ENCODE measurements at places on chromosomes 1 and 21.

DNA sequence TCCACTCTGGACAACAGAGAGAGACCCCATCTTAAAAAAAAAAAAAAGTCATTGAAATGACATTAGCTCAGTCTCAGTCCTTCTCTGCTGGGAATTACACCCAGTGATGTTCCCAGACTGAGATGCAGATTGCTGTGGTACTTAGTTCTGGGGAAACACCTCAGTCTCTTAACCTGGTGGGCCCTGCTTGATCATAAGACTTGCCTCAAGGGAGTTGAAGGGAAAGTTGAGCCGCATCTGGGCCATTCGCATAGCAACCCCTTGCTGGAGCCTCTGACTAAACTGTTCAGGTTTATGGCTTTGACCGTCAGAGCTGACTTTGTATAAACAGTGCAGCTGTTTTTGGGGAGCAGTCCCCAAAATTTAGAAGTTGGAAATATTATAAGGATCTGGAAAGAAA is 13.4 kb downstream of the FCRL4 start:
- H3K4me1 ChIP-seq, result peaks cover 2% of the 10 kb centered on the region
- H3K36me3 ChIP-seq, result no peaks in the 10 kb centered on the region
- no peak overlapping the region for H3K4me3 ChIP-seq
- H3K27me3 ChIP-seq, result peaks cover 28% of the 10 kb centered on the region
- H3K27ac ChIP-seq, result no peak overlapping the region
- DNase-seq, result no peak

DNA sequence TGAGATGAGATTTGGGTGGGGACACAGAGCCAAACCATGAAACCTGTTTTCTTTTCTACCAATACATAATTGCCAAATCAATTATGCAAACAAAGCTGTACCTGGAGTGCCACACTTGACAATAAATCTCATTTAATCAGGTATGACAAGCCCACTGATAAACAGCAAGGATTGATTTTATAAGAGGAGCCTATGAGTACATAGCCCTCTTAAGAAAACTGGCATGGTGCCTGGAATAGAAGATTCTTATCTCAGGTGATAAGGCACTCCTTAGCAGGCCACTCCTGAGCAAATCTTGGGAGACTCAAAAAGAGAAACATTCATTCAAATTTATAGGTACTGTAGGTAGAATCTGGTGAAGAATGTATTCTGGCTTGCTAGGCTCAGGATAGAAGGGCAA is 28.6 kb upstream of the PDE4B start:
- H3K27ac ChIP-seq, result no peak overlapping the region
- H3K36me3 ChIP-seq, result no peaks in the 10 kb centered on the region
- peaks cover 12% of the 10 kb centered on the region for H3K27me3 ChIP-seq
- H3K4me1 ChIP-seq, result no peaks in the 10 kb centered on the region
- H3K4me3 ChIP-seq, result no peak overlapping the region

DNA sequence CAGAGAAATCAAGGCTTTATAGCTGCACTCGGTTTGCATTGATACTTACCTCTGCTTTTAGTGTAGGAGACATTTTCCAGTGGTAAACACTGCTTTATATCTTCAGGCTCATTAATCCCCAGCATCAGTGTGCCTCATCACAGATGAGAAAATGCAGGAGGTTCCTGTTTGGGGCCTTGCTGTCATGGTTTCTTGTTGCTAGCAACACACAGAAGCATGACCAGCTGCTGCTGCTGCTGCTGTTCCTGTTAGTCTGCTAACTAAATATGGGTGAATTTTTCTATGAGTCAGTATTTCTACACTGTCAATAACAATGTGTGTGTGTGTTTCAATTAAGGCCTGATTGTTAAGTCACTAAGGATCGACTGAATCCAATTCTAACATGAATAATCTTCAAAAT is 85.8 kb upstream of the RGS1 start:
- H3K4me1 ChIP-seq, result no peaks in the 10 kb centered on the region
- no peaks in the 10 kb centered on the region for H3K27me3 ChIP-seq
- no peak overlapping the region for H3K27ac ChIP-seq
- no peak overlapping the region for H3K4me3 ChIP-seq

- H3K27ac ChIP-seq, result no peak overlapping the region
- no peak overlapping the region for H3K4me3 ChIP-seq
- H3K36me3 ChIP-seq, result no peaks in the 10 kb centered on the region
Observed at GRCh38 chr1:197869490-197870077, 32.8 kb upstream of the C1orf53 start.

- H3K27ac ChIP-seq, result no peak overlapping the region
- H3K27me3 ChIP-seq, result no peaks in the 10 kb centered on the region
- peaks cover 1% of the 10 kb centered on the region for H3K4me1 ChIP-seq
- DNase-seq, result no peak
- no peaks in the 10 kb centered on the region for H3K36me3 ChIP-seq
- no peak overlapping the region for H3K4me3 ChIP-seq
Observed at GRCh38 chr1:108034396-108034795, 69.4 kb upstream of the VAV3 start.

- peaks cover 3% of the 10 kb centered on the region for H3K36me3 ChIP-seq
- H3K4me1 ChIP-seq, result peaks cover 2% of the 10 kb centered on the region
- no peak overlapping the region for H3K27ac ChIP-seq
- no peak for DNase-seq
Observed at GRCh38 chr1:15371610-15372545, 37.8 kb upstream of the EFHD2 start.

GRCh38 chr1:32180186-32181060 is 948 bp downstream of the TXLNA start:
- peaks cover 58% of the 10 kb centered on the region for H3K36me3 ChIP-seq
- peak overlapping the region; percentile 94 for H3K27ac ChIP-seq
- peaks cover 33% of the 10 kb centered on the region for H3K4me1 ChIP-seq
- H3K27me3 ChIP-seq, result no peaks in the 10 kb centered on the region
- DNase-seq, result peak; percentile 15

DNA sequence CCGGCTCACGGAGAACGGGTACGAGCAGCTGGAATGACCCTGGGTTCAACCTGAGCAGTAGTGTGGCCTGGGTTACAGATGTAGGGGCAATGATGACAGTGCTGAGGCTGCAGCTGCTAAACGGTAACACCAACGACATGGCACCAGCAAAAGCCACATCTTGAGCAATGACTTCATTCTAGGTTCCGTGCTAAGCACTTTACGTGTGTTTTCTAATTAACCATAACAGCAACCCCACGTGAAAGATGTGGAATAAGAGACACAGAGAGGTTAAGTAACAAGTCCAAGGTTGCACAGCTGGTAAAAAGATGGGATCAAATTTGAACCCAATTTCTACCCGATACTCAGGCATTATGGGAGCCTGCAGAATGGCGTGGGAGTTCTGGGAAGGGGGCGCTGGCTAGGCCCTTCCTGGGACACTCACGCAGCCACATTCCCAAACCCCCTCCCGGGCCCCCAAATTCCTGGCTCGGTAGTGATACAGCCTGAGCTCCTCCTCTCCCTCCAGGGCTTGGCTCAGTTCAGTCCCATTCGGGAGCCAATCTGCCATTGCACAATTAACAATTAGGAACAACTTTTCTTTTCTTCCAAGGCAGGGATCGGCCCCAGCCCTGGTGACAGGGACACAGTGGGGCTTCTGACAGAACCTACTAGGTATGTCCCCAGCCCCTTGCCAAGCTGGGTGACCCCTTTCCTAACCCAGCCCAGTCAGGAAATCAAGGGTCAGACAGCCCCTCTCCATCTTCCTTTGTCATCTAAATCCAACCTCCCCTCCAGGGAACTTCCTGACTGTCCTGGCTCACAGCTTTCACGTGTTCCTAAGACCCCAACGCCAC is 23.8 kb upstream of the ECE1 start:
- H3K36me3 ChIP-seq, result peaks cover 15% of the 10 kb centered on the region
- no peak for DNase-seq
- H3K4me1 ChIP-seq, result peaks cover 25% of the 10 kb centered on the region
- H3K27me3 ChIP-seq, result no peaks in the 10 kb centered on the region

- H3K36me3 ChIP-seq, result no peaks in the 10 kb centered on the region
- no peaks in the 10 kb centered on the region for H3K4me1 ChIP-seq
- no peak overlapping the region for H3K27ac ChIP-seq
- DNase-seq, result no peak
- no peaks in the 10 kb centered on the region for H3K27me3 ChIP-seq
- no peak overlapping the region for H3K4me3 ChIP-seq
Observed at GRCh38 chr21:23016617-23017016, 2018.4 kb downstream of the NCAM2 start.

GRCh38 chr1:109392788-109393616 is 4.7 kb downstream of the SORT1 start:
- H3K27ac ChIP-seq, result no peak overlapping the region
- peaks cover 64% of the 10 kb centered on the region for H3K27me3 ChIP-seq
- DNase-seq, result no peak
- no peak overlapping the region for H3K4me3 ChIP-seq
- H3K36me3 ChIP-seq, result peaks cover 2% of the 10 kb centered on the region

GRCh38 chr1:168766568-168766967 is 37.6 kb upstream of the DPT start:
- no peak overlapping the region for H3K27ac ChIP-seq
- H3K4me1 ChIP-seq, result no peaks in the 10 kb centered on the region
- no peak overlapping the region for H3K4me3 ChIP-seq

DNA sequence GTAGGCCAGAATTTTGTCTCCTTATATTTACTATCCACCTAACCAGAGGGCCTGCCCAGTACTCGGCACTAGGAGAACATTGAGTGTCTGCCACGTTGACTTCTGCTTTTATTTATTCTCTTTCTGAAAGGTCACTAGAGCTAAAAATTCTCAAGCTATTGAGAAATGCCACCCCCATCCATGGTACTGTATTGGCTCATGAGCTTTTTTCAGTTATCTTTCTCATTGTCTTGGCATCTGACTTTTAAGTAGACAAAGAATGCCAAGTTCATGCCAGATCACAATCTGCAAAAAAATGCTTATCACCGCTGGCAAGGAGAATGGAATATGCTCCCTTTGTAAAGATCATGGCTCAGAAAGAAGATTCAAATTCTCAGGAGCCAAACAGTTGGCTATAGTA is 49.8 kb upstream of the MROH9 start:
- no peak overlapping the region for H3K27ac ChIP-seq
- no peak overlapping the region for H3K4me3 ChIP-seq

DNA sequence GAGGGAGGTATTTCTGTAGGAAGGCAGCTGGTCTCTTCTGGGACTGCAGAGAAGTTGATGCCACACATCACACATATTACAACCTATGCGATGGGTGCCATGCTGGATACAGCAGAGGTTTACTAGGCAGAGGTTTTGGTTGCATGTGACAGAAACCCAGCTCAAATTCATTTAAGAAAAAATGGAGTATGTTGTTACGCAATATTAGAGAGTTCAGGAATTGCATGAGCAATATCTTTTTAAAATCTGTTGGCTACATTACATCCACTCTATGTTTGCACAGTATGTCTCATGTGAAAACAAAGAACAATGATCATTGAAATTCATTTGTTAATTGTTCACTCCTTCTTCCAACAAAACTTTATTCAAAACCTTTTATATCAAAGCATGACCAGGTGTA is 425.2 kb downstream of the RWDD3 start:
- H3K4me3 ChIP-seq, result no peak overlapping the region
- H3K27me3 ChIP-seq, result no peaks in the 10 kb centered on the region
- no peak for DNase-seq

DNA sequence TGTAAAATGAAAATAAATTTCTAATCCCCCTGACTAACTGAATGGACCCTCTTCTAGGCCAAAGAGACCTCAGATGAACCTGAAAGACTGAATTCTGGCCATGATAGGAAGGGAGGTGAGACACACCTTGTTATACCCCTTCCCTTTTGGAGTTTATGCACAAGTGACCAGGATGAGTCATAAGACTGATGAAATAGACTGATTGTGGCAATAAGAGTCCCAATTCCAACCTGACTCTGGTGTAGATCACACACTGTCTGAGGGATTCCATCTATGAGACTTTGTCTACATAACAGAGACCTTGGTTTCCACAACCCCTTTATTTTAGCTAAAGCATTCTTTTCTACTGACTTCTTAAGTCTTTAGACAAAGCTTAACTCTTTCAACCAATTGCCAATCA is 13.5 kb upstream of the OR2G2 start:
- H3K36me3 ChIP-seq, result no peaks in the 10 kb centered on the region
- no peaks in the 10 kb centered on the region for H3K4me1 ChIP-seq
- H3K27me3 ChIP-seq, result peaks cover 37% of the 10 kb centered on the region
- DNase-seq, result no peak

DNA sequence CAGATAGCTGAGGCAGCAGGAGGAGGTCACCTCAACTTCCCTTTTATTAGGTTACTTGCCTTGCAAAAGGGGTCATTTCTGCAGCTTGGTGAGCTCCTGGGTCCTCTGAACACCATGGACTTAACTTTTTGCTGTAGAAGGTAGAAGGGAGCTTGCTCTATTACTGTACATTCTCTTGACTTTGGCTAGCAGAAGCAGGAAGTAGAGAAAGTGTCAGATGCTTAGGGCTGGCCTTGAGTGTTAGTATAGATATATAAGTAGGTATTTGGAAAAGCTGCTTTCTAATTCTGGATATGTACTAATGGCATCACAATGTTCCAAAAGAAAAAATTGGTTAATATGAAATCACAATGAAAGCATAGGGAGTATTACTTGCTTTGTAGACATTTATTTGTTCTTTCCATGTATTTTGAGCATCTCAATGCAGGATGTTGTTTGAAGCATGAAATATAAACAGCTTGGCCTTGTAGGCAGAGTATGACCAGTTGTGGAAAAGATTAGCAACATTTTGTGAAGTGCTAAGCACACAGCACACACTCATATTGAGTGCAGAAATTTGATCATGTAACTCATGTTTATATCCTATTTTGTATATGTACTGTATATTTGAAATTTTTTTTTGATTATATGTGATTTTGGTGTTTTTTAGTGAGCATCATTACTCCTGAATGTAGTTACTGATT is 108.8 kb downstream of the DYRK1A start:
- peaks cover 26% of the 10 kb centered on the region for H3K4me1 ChIP-seq
- H3K27me3 ChIP-seq, result no peaks in the 10 kb centered on the region
- peak overlapping the region; percentile 39 for H3K27ac ChIP-seq
- no peak overlapping the region for H3K4me3 ChIP-seq

DNA sequence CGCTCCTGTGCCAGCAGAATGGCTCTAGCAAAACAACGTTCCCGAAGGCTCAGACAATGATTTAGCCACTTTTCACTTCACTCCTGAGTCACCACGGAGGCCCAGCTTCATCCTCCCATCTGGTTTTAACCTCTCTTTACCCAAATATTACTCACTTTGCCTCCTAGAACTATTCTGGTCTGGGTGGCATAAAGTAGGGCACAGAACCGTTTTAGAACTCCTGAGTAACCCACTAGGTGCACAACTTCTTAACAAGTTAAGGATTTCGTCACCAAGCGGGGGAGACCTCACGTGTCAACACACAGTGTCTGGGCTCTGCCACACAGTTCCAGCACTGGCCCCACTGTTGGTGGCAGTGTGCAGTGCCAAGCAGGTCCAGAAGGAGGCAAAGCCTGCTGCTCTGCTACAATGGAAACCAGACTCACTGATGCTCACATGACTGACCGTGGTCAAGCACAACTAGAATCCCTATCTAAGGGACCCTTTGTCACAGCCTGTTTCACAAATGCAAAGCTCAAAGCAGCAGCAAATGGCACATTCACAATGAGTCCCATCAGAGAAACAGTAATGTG is 121.7 kb downstream of the SIPA1L2 start:
- peaks cover 6% of the 10 kb centered on the region for H3K27me3 ChIP-seq
- no peak overlapping the region for H3K4me3 ChIP-seq
- no peaks in the 10 kb centered on the region for H3K4me1 ChIP-seq

All from effector memory CD8-positive, alpha-beta T cell (primary cell).